Activated CD4-positive, CD25-positive, alpha-beta regulatory T cell treated with anti-CD3 and anti-CD28 coated beads, Interleukin-2, amount 50 U/mL, for 72 hours (primary cell): ENCODE measurements at places on chromosomes 7 and 10.
A peak's percentile ranks its signal among the peaks of the same experiment; 100 is the strongest.

GRCh38 chr10:83343676-83344075 is 795.6 kb upstream of the GHITM start:
- DNase-seq: no peak

GRCh38 chr10:69577268-69578232 is 4.3 kb upstream of the NEUROG3 start:
- DNase-seq: no peak

- DNase-seq: peak; percentile 53
Observed at GRCh38 chr10:102645388-102645740, 1.1 kb downstream of the TRIM8 start.

- DNase-seq: no peak
Observed at GRCh38 chr10:103709341-103709920, 145.9 kb downstream of the SH3PXD2A start.

- no peak for DNase-seq
Observed at GRCh38 chr7:19376538-19376937, 231.3 kb upstream of the FERD3L start.

DNA sequence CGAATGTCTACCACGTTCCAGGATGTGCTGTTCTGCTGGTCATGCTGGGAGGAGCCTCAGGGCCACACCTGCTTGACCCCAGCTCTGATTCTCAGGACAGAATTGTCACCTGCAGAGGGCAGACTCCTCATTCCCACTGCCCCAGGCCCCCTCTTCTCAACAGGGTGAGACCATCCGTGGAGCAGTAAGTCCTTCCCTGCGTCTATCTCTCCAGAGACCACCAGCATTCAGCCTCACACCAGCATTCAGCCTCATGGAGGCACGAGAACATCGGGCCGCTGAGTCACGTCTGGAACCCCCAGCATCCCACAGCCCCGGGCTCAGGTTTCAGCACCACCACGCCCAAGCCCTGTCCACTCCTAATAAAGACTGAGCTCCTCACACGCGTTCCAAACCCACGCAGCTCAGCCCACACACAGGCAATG is 273.4 kb downstream of the DIP2C start:
- DNase-seq: no peak

- no peak for DNase-seq
Observed at GRCh38 chr10:102065561-102066398, 631 bp downstream of the HPS6 start.

DNA sequence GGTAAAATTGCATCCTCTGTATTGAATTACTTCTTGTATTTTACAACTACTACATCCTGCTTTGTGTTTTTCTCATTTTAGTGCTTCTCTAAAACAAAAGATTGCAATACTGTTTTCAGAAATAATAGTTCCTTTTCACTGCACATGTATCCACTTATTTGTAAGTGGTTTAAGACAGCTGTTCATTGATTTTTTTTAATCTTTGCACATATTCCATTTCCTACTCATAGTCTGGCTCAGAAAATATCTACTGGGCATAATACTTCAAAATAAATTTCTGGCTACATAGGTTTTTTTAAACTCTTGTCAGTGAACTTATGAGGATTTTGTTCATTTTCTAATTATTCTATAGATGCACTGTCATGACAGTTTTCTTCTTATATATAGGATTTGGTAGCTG is 54.8 kb downstream of the SND1 start:
- DNase-seq: no peak

DNA sequence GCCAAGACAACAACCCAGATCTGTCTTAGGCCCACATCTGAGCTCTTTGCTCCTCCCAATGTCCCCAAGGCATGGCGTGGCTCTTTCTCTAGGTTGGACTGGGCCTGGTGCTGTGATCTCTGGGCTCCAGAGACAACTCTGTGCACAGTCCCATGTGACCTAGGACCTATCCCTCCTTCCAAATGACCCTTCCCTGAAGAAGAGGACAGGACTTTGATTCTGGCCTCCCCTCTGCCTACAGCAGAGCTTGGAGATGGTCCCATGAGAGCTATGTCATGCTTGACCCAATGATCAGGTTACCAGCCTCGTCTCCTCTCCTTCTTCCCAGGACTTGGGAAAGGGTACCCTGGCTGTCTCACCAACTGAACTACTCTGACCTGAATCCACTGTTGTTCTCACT is 296.3 kb upstream of the GALNT17 start:
- DNase-seq: no peak

DNA sequence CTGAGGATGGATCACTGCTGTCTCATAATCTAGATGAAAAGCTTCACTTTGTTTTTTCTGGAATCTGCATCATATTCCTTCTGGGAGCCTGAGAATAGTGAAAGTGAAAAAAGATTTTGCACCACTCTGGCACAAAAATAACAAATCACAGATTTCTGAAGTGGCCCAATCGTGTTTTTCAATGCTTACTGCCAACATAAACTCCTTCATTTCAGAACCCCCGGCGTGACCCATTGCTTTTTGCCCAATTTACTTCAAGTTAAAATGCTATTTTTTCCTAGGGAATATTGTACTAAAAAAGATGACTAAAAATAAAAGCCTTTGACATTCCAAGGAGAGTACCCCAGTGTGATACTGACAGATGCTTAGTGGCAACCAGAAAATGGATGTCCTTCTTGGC is 53.7 kb upstream of the ANK3 start:
- DNase-seq: no peak

GRCh38 chr7:86012971-86013370 is 630.7 kb upstream of the GRM3 start:
- no peak for DNase-seq

GRCh38 chr7:157865351-157866165 is 528.8 kb downstream of the DNAJB6 start:
- no peak for DNase-seq

- DNase-seq: no peak
Observed at GRCh38 chr10:17001297-17001744, 128.3 kb downstream of the CUBN start.

GRCh38 chr7:33193308-33193864 is 64.0 kb downstream of the BBS9 start:
- DNase-seq: no peak

DNA sequence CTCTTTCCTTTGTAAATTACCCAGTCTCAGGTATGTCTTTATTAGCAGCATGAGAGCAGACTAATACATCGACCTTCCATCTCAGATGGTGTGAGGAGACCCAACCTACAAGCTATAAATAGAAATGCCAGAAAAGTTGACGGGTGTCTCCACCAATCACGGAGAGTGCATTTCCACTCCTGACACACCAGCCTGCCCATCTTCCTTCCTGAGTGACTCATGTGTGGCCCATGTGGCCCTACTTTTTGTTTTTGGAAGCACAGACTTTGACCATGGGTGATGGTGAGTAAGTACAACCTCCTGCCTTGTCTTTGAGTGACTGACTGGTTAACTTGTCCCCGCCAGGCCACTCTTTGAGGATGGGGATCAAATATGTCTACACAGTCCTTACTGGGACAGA is 147.0 kb downstream of the OAT start:
- DNase-seq: no peak

- DNase-seq: no peak
Observed at GRCh38 chr10:132252412-132252811, 55.3 kb downstream of the STK32C start.

DNA sequence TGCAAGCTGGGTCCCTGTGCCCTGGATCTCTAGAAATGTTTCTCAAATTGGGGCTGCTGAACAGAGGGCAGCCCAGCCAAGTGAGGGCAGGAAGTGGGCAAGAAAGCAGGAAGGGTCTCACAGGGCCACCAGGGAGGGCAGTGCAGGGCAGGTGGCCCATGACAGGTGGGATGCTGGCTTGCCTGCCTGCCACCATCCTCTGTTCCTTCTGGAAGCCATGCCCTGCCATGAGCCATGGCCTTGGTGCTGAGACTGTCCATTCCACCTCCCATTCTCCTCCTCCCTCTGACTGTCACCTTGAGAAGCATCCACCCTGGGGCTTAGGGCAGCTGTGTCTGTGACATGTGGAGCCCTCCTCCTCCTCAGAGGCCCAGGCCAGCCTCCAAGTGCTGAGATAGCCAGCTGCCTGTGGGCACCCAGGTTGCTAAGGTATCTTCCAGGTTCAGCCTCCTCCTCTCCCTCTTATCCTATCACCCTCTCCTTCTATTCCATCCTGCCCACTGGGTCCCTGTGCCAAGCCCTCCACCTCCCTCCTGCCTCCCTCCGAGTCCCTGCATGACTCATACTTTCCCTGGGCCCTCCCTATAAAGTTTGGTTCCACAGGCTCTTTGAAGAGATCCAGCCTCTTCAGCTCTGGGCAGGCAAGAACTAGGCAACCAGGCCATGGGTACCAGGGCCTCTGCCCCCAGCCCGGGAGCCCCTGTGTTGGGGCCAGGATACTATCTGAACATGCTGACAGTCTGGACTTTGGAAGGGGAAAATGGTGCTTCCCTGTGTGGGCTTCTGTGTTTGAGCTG is 1.3 kb downstream of the VSIR start:
- DNase-seq: no peak

- DNase-seq: no peak
Observed at GRCh38 chr7:35418716-35419390, 165.0 kb upstream of the TBX20 start.

DNA sequence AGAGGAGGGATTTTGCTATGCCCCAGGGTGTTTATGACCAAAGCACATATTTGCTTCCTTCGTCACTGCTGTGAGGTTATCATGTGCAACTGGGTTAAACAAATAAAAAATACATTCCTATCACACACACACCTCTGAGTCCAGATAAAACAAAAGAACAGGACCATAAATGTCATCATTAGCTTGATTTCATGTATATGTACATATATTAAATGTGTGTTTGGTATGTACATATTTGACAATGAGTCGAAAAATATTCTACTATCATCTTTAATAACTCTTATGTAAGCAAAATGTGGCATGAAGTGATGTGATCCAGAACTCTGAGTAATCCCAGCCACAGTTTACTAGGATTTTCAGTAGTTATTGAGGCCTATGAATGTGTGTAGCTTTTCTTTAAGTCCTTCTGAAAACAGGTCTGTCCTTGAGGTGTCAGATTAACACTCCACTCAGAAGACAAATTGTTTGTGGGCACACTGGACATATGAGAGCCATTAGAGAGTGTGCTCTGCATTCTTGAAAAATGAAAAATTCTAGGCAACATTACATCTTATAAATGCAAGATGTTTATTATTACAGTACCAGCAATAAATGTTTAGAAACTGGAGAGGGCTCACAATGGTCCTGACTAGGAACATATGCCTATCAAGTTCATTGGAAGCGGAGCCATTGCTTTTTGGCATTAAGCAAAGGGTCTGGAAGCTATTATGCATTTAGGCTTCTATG is 335.1 kb upstream of the SEMA3A start:
- DNase-seq: no peak

GRCh38 chr7:148939128-148939755 is 55.2 kb upstream of the EZH2 start:
- DNase-seq: no peak

DNA sequence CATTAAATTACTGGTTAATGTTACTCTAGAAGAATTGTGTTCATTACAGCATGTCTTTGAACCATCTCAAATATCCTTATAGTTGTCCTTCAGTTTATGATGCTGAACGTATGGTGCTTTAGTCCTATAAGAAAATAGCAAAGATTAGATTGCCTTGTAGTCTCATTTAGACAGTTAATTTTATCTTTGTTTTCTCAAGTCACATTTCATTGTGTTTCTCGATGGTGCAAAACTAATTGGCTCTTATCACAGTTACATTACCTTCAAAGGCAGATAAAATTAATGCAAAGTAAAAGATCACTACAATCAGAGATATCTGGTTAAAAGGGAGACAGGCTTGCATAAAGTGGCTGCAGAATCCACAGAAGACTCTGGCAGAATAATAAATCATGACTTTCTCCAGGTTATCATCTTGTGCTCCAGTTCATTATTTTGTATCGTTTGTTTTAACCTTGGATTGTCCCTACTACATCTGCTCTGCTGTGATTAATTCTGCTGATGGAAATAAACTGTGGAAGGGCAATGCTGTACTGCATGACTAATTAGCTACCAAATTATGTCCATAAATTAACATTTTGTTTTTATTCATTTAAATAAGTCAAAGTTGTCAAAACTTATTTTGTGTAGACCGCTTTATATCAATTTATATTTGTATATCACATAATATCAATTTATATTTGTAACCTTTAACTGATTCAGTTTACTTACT is 24.2 kb downstream of the PRPS1L1 start:
- DNase-seq: no peak

DNA sequence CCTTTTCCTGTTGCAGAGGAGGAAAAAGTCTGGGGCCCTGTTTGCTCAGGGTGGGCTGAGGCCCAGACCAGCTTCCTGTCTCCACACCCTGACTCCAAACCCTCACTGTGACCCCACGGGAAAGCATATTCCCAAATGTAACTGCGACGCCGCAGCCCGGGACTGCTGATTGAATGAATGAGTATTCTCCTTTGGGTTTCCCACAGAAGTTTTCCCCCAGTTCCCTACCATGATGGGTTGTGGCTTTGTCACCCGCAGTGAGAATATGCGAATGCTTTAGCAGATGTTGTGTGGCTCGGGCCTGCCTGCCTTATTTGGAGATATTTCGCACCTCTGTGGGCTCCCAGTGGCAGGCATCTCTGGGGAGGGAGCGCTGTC is 50.6 kb downstream of the MGMT start:
- DNase-seq: no peak

- no peak for DNase-seq
Observed at GRCh38 chr10:62047228-62047892, 145.9 kb downstream of the ARID5B start.

DNA sequence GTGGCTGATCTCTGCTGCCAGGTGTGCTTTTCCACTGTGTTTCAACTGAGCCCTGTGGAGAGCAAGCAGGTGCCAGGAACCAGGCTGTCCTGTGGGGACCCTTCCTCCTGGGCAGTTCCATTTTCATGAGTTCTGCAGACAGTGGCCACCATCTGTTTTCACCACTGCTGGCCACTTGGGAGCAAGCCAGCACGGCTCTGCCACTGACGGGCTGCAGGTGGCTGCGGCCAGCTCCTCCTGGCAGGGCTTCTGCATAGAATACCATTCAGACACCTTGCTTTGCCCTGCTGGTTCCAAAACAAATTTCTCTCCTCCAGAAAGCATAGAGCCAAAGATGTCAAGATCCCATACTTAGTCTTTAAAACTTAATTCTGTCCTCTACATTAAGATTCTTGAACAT is 48.3 kb downstream of the LANCL2 start:
- no peak for DNase-seq

- no peak for DNase-seq
Observed at GRCh38 chr10:26341701-26342100, 96.4 kb upstream of the APBB1IP start.

DNA sequence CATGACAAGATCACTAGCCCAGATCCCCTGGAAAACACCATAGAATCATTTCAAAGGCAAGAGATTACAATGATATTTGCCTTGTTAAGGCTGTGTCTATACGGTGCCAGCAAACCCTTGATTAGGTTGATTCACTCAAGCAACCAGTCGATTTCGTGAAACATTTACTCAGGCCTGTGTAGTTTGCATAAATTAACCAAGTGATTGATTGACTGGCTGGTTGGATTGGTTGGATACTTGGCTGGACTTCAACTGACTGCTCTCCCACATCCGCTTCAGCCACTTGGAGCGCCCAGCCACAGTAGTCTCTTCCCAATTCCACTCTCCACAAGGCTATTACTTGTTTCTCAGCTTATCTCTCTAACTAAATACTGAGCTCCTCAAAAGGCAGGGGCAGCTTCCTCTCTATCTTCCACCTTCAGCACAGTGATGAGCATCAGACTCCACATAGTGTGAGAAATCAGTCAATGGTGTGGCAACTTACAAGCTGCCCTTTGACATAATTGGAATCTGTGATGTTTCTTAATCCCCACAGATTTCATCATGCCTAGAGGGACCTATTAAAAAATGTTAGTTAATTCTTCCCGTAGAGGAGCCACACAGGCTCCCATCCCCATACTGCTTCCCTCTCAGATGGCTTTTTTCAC is 217.4 kb downstream of the GRM8 start:
- DNase-seq: no peak
